HuH-7.5 (cell line): ENCODE measurements at places on chromosomes 13 and 19.

DNA sequence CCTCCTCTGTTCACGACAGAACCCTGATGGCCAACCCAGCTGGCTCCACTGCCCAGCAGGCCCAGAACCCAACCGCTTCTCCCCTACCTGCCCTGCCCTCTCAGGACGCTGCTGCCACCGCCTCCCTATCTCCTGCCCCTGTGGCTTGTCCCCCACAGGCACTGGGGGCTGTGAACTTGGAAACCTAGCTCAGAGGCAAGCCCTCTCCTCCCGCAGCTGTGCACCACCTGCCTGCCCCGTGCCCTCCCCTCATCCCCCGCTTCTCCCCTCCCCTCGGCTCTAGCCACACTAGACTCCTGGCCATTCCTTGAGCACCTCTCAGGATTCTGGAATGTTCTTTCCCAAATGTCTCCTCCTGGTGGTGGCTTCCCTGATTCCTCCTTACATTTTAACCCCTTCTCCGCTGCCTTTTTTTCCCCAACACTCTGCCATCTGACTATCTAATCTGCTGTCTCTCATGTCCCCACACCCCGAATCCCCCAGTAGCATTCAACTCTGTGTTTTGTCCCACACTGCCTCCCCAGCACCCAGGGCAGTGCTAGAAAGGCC lies 6.7 kb downstream of the NANOS3 start:
- no peak for DNase-seq

DNA sequence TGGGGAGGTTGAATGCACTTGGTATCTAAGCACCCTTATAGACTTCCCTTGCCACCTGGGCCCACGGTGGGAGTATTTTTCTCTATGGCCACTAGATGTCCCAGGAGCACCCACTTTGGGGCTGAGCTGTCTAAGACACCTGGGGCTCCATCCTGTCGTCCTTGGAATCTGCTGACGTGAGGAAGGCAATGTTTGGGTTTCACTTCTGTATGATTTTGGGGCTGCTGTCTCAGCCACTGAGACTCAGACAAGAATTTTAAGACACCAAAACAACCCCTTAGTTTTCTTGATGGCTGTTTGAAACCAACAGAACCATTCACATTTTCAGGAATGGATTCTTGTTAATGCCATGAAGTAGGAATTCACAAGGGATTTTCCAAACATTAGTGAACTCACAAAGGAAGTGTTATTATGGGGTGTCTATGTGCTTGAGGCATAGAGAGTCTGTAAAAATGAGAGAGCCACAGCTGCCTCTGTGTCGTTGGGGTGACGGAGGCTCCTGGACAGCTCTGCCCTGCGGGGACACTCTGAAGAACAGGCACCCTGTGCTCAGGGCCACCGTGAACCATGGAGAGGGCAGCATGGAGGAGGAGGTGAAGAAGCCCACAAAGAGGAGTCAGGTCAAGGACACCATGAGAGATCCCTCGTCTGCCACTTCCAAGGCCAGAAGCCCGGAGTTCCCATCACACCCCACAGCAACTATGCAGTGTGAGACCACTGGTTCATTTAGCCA lies 106.8 kb upstream of the SPATA13 start:
- peak; percentile 58 for DNase-seq

GRCh38 chr19:32372726-32373517 lies 27.5 kb downstream of the ZNF507 start:
- no peak for DNase-seq

- DNase-seq = no peak
Measured at GRCh38 chr19:20252613-20253012, 85.6 kb downstream of the ZNF486 start.

DNA sequence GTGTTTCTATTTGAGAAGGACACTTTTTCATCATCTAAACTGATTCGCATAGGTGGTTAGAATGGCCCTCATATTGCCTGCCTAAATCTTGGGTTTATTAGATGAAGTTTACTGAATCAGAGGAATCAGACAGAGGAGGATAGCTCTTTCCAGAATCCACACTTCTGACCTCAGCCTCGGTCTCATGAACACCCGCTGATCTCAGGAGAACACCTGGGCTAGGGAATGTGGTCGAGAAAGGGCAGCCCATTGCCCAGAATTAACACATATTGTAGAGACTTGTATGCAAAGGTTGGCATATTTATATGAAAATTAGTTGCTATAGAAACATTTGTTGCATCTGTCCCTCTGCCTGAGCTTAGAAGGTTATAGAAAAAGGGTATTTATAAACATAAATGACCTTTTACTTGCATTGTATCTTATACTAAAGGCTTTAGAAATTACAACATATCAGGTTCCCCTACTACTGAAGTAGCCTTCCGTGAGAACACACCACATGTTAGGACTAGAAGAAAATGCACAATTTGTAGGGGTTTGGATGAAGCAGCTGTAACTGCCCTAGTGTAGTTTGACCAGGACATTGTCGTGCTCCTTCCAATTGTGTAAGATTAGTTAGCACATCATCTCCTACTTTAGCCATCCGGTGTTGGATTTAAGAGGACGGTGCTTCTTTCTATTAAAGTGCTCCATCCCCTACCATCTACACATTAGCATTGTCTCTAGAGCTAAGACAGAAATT lies 103.8 kb downstream of the TNFRSF19 start:
- DNase-seq = no peak

DNA sequence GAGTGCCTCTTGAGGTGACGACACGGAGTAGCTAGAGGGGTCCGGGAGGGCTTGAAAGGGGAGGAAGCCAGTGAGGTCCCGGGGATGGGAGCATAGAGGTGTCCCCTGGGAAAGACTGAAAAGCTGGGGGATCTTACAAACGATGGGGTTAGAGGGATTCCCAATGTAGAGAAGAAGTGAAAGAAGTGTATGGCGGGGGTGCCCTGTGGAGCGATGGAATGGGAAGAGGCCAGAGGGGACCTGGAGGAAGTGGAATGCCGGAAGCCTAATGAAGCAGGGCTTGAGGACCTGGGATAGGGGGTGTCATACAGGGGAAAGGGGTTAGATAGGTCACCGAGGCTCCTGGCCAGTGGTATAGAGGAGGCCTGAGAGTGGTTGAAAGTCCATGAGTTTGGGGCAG lies 580 bp downstream of the AP2A1 start:
- no peak for DNase-seq

DNA sequence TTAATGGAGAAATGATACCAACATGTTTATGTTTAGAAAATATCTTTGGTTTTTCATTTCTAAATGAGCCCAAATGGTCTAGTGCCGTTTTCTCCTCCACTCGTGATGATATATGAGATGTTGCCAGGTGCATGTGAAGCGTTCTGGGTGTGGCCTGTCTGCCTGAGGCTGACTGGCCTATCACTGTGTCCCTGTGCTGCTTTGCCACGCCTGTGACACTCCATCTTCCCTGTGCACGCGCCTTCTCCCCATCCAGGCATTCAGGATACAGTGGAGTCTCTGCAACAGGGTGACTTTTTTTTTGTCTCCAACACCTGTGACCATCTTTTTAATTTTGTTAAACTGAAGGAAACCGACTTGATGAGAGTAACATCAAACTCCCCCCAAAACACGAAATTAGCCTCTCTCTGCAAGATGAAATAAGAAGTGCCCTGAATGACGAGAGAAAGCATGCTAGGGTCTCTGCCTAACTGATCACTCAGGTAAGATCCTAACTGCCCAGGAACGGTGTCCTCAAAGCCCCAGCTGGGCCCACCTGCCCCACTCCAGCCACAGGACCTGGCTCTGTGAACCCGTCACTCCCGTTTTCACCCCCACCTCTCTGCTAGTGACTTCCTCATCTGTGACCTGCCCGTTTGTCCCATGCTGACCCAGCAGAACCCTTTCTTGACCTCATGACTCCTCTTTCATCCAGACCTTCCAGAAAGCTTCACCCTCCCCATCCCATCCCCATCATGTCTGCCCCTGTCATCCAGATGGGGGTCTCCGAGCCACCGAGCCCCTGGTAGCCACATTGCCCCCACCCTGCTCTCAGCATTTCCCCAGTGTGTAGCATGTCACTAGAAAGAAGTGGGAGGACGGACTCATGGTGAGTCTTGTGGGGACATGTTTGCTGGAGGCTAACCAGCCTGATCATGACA lies 33.2 kb upstream of the TFDP1 start:
- no peak for DNase-seq
